DMS53 (cell line): ENCODE measurements at places on chromosomes 1 and 21.

GRCh38 chr1:177849579-177850290, 120.1 kb downstream of the SEC16B start:
- DNase-seq = no peak

DNA sequence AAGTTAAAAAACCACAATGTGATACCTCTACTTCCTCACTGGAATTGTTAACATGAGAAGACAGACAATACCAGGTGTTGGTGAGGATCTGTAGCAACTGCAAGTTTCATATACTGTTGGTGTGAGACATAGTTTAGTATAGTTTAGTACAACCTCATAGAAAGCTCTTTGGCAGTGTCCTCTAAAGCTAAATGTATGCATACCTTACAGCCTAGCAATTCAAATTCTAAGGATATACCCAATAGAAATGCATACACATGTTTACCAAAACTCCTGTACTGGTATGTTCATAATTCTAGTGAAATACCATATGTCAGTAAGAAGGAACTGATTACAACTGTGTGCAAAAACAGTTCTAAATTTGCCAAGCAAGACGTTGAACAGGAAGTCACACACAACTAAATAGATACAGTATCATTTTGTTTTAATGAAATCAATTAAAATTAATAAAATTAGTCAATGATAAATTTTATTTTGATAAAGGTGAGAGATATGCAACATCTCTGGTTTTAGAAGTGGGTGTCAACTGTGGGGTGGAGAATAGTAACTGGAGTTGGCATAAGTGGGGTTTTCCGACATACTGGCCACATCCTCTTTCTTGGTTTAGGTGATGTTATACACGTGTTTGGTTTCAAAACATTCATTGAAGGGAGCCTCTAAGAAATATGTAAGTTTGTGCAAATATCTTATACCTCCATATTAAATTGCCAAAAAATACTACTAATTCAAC, 450.7 kb downstream of the PTPRC start:
- DNase-seq = no peak

DNA sequence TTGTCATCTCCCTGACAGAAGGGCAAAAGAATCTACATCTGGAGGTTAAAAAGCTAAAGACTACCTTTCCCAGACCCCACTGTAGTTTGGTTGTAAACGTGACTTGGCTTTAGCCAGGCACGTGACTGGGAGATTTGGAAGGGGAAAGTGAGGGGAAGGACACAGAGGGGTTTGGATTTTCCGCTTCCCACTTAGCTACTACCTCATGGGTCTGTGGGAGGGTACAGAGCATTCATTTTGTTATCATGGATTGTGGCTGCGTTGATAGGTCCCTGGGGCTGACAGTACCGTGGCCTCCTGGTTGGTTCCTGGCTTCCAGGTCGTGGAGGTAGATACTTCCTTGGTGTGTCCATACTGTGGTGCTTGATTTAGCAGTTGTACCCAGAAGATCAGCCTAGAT, 2.6 kb downstream of the CHD1L start:
- DNase-seq = no peak

- DNase-seq = no peak
These were observed 1.4 kb upstream of the DPM3 start for GRCh38 chr1:155141749-155142148.

DNA sequence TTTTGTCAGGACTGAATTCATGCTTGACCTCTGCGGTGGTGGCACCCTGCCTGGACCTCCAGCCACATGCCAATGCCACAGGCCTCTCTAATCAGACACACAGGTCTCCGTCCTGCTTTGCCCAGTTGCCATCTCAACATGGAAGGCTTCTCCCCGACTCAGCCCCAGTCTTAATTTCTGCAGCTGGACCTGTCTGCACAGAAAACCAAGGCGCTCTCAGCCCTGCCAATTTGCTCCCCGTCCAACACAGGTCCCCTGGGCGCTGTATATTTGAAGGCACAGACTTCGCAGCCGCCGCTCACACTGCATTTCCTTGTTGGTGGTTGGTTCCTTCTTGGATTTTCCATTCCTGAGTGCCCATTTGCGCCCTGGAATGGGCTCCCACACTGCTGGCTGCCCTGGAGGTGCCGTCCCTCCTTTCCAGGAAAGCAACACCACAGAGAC, 28.0 kb upstream of the PLEKHG5 start:
- no peak for DNase-seq

- no peak for DNase-seq
These were observed 259.2 kb downstream of the FMN2 start for GRCh38 chr1:240350910-240351331.

DNA sequence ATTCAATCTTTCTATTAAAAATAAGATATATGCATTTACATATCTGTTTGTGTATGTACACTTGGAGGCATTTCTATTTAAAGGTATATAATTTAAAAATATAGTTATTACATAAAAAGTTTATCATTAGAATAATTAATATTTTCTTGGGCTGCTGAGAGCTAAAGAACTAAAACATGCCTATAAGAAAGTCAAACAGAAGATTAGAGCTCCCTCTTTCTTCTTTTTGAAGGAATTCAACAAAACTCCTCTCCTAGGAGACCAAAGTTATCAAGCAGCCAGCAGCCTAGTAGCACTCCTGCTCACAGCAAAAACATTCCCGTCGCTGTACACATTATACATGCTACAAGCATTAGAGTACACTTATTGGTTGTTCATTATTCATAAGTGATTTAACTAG, 216.4 kb downstream of the VAV3 start:
- peak; percentile 29 for DNase-seq

DNA sequence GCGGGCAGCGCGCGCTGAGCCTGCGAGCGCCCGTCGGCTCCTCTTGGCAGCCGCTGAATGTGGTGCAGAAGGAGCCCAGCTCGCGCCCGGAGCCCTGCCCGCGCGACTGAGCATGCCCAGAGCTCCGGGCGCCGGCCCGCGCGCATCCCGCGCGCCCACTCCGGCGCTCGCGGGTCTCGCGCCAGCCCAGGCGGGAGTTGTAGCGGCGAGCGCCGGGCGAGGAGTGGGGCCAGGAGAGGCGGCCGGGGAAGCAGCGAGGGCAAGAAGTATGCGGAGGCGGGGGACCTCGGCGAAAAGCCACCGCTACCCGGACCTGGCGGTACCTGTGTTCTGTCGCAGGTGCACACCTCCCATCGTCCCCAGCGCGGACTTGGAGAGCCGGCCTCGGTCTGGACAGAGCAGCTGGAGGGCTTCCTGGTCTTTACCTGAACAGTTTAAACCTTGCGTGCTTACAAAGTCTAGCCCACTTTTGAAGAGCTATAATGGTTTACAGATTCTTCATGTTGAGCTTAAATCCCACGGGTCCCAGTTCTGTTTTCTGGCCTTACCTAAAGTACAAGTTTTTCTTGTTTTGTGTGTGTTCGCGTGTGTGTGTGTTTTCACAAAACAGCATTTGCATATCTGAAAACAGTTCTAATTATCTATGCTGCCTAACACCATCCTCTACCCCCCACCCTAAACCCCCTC, at the start of gene DDAH1:
Gene DDAH1, minus strand, starts transcription at position 61 of the 687 bp plus-strand sequence. CDS start 114 bp downstream, outside the sequence.
- peak; percentile 97 for DNase-seq

DNA sequence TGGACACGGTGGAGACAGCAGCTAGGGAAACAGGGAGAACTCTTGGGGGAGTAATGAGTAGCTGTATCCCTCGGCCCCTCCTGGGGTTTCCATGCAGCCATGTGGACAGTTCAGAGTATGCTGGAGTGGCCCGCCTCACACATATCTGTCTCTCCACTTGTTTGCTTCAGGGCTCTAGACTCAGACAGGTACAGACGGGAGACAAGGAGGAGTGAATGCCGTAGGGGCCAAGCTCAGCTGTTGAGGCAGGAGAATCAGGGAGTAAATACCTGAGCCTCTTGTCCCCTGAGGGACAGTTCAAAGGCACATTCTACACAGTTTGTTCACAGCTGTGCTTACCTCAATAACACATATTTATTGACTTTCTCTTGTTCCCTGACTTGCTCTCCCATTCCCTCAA, 7.7 kb upstream of the PTGFRN start:
- DNase-seq = no peak

DNA sequence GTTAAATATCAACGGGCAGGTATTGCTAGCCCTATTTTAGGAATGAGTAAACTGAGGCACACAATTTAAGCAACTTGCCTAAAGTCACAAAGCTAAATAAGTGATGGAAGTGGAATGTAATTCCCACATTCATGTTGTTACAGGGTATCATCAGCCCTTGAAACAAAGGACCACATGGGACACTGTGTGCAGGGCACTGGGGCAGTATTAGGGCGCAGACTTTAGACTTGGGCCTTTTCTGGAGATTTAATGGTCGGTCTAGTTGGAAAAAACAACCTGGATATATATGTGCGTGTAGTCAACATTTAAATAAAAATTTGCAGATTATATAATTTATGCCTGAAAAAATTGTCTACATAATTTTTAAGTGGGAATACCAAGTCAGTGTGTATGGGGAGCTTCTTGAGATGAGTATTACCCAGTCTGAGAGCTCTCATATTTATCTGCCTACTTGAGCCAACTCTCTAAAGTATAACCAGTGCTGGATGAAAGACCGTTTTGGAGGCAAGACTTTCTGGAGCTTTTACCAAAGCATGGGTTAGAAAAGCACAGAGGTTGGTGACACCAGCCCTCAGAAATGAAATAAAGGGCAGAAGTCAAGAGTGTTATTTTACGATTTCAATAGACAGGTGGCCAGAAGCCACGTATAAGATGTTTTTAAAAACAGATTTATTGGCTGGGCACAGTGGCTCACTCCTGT, 1.6 kb downstream of the KDM1A start:
- DNase-seq = peak; percentile 25

DNA sequence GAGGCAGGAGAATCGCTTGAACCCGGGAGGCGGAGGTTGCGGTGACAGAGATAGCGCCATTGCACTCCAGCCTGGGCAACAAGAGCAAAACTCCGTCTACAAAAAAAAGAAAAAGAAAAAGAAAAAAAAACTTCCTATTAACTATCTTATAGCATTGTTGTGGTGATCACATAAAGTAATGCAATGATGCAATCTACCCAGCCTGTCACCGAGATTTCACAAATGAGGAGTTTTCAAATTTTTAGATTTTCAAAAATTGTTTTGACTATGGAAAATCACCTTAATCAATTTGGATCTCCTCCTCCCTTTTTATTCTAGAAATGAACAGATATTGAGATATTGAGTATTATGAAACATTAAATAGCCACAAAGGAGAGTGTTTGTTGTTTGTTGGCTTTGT, 8.0 kb downstream of the FMO5 start:
- DNase-seq = no peak
